ENCODE measurements at places on chromosomes 2 and 18.
A peak's percentile ranks its signal among the peaks of the same experiment; 100 is the strongest.

DNA sequence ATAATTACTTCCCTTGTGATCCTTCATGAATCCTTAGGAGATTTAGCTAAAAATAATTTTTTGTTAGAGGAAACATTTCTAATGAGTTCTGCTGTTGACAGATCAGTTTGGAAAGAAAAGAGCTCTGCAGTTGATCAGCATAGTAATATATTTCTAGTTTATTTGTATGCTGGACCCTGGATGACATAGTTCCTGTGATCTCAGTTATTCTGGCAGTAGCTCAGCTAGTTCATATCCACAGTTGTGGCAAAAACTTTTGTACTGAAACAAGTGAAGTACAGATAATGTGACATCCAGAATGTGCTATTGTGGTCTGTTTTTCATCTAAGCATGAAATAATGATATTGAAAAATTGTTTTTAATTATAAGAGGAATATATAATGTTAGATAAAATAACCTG lies 33.7 kb downstream of the ABI2 start:
- DNase-seq = no peak

GRCh38 chr2:54859997-54860701 lies 136.7 kb downstream of the EML6 start:
- DNase-seq = no peak

DNA sequence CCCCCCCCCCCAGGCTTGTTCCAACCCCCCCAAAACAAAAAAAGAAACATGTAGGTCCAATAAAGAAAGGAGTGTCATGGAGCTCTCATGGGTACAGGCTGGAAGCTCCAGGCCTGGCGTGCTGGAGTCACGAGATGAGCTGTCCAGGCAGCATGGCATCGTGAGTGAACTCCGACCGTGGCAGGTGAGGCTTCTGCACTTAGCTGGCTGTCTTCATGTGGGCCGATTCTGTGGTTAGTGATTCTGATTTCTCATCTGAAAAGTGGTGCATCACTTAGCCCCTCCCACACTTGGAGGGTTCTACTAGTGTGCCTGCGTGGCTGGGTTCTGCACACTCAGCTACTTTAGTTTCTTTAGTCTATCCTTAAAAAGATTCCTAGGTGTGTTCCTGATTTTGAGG lies 126.4 kb upstream of the MGAT5 start:
- DNase-seq = no peak

GRCh38 chr2:108634576-108635160 lies 84.6 kb upstream of the RANBP2 start:
- DNase-seq = no peak

DNA sequence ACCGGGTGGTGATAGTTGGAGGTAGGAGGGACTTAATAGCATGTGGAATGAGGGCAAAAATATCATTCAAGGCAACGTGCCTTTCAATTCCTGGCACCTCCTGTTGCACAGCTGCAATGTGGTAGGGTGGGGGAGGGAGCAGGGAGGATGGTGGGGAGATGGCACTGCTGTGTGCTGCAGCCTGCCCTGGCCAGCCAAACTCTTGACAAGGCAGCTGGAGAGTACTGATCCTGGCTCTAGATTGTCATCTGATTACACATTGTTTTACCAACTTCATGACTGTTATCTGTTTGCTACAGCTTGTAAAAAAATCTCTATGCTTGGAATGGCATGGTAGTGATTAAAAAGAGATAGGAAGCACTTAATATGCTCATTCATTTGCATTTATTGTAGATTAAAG lies 47.7 kb downstream of the PLCL1 start:
- DNase-seq = no peak

- DNase-seq = no peak
Observed at GRCh38 chr2:12682017-12682416, 34.7 kb upstream of the TRIB2 start.

DNA sequence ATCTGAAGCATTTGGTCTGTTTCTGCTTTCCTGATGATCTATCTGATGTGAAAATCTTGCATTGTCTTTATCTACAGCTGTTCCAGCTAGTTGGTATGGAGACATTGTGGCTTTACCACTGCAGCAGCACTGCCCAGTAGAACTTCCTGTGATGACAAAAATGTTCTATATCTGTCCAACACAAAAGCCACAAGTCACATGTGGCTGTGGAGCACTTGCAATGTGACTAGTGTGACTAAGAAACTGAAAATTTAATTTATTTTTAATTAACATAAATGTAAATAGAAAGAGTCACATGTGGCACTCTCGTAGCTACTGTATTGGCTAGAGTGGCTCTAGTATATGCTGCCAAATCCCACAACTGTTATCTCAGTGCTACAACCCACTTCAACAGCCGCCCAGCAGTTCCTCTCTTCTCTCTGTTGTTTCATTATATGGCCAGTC lies 425.7 kb downstream of the SETBP1 start:
- no peak for DNase-seq

DNA sequence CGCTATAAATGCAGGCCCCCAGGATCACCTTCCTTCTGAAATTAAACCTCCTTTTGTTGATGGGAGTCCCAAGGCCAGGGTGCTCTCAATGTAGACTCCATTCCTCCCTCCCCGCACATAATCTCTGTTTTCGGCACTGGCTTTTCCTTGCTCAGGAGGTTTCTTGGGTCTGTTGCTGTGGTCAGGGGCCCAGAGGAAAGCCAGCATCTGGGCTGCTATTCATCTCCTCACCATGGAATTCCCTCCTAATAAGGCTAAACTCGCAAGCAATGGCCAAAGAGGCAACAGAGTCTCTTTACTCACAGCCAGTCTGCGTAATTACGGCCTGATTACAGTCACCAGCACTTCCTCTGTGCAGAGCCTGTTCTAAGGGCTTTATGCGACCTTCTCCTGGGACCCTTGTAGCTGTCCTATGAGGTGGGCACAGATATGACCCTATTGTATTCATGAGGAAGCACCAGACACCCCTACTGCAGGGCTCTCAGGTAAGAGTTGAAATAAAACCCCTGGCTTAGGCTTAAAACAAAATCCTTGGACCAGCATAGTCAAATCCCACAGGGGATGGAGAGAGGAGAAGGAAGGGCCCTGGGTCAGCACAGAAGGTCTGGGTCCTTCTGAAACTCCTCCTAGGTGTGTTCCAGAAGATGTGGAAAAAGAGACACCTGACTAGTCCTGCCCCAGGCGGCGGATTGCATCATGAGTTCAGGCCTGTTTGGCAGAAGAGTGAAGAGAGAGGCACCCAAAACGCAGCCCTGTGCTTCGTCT lies 105.0 kb upstream of the SH3BP4 start:
- DNase-seq = no peak

GRCh38 chr2:173989884-173990215 lies 24.7 kb upstream of the SP3 start:
- DNase-seq = no peak

GRCh38 chr2:186544255-186544675 lies 45.6 kb upstream of the ITGAV start:
- no peak for DNase-seq

DNA sequence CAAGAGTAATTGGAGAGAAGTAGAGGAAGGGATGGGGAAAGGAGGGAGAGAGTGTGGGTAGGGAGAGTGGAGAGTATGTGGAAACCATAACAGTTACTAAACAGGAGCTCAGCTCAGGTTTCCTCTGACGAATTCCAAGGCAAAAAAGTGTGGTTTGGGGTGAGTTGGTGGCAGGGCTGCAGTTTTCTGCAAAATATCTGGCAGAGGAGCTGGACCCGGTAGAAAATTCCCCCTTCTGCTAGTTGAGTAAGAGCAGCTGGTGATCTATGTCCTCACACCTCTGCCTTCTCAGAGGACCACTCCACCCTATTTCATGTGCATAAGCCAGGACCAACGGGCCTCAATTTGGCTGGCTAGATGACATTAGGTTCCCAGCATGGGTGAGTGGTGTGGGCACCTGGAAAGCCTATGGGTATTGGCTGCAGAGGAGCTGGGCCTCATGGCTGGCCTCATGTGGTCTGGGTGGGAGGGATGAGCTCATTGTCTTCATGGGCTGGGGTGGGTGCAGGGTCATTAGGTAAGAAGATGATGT lies 13.2 kb downstream of the NRP2 start:
- no peak for DNase-seq

GRCh38 chr18:44870631-44871502 lies 190.2 kb downstream of the SETBP1 start:
- DNase-seq = no peak

GRCh38 chr2:206160125-206160806 lies 571 bp downstream of the EEF1B2 start:
- DNase-seq = no peak

GRCh38 chr2:174344716-174345461 lies 10.1 kb downstream of the SP9 start:
- DNase-seq = no peak

GRCh38 chr2:218292048-218293014 lies at the start of gene TMBIM1:
Gene TMBIM1, minus strand, starts transcription at chr2:218292503. Its CDS starts 10,362 bp downstream, at chr2:218282141.
- no peak for DNase-seq

GRCh38 chr2:18408638-18409037 lies 151.8 kb downstream of the RDH14 start:
- DNase-seq = no peak

GRCh38 chr2:207944979-207945600 lies 80.2 kb downstream of the PLEKHM3 start:
- no peak for DNase-seq

DNA sequence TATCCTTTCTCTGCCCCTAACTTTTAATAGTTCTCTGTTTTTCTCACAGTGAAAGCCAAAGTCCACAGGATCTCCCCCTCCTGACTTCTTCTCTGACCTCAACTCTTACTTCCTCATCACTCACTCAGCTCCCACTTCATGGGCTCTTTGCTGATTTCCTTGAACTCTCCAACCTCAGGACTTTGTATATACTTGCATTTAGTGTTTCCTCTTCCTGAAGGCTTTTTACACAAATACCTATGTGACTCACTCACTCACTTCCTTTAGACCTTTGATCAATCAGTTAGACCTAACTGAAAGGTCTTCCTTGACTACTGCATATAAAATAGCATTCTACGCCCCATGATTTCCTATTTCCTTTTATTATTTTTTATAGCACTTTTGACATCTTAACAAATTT lies 233.1 kb upstream of the MEX3C start:
- DNase-seq = no peak

GRCh38 chr2:1140389-1141003 lies 189.8 kb downstream of the SNTG2 start:
- DNase-seq = peak; percentile 16

- no peak for DNase-seq
Observed at GRCh38 chr2:152319822-152320570, 15.0 kb upstream of the FMNL2 start.

- no peak for DNase-seq
Observed at GRCh38 chr2:61920548-61920947, 15.1 kb downstream of the COMMD1 start.

DNA sequence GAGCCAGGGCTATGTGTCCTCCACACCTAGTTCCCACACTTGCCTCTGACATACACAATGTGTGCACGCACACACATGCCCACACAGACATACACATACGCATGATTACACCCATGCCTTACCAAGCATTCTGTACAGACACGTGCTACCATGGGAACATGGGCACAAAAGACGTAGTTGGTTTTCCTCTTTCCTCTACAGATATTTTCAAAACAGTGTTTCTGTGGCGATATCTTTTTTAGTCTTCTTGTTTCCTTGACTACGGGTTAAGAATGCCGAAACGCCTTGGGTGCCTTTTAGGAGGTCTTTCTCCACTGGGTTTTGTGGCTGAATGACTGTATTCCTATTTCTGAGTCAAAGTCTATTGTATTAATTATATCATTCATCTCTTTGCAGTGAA lies 75.5 kb upstream of the SPTBN1 start:
- no peak for DNase-seq

- DNase-seq = no peak
Observed at GRCh38 chr2:170227951-170228350, 50.0 kb downstream of the MYO3B start.

DNA sequence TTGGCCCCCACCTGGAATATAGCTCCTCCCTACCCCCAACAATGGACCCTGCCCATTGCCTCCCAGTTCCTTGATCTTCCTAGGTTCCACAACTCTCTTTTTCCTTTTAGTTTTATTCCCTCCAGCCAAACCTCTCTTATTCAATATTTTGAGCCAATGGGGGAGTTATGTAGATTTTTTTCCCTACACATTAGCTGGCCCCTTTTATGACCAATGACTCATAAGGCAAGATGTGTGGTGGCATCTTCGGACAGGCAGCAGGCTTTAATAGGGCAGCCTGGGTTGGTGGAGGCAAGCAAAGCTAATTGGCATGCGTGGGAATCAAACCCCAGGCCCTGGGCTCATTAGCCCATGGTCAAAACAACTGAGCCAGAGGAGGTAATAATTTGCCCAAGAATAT lies 9.2 kb downstream of the GRP start:
- no peak for DNase-seq

GRCh38 chr2:169110419-169110818 lies 41.1 kb downstream of the DHRS9 start:
- DNase-seq = no peak

DNA sequence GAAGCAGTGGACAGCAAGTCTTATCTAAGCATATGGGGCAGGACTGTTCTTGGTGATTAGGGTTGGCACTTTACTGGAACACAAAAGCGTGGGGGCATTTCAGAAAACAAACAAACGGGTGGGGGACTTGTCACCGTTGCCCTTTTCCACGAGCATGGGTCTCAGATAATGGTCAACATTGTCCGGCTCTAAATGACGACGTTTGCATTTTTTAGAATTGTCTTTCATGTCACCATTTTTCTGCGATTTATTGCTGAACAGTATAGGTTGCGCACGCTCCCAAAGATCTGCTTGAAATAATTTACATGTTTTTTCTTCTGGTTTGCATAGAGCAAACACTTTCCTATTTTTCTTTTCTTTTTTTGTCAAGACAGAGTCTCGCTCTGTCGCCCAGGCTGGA lies 46.6 kb upstream of the TBC1D8 start:
- DNase-seq = no peak

GRCh38 chr2:12718015-12718671 lies 1.4 kb downstream of the TRIB2 start:
- no peak for DNase-seq

- DNase-seq = no peak
Observed at GRCh38 chr2:174608866-174609214, 11.2 kb upstream of the WIPF1 start.

GRCh38 chr2:98509542-98510321 lies 65.1 kb downstream of the INPP4A start:
- DNase-seq = no peak

DNA sequence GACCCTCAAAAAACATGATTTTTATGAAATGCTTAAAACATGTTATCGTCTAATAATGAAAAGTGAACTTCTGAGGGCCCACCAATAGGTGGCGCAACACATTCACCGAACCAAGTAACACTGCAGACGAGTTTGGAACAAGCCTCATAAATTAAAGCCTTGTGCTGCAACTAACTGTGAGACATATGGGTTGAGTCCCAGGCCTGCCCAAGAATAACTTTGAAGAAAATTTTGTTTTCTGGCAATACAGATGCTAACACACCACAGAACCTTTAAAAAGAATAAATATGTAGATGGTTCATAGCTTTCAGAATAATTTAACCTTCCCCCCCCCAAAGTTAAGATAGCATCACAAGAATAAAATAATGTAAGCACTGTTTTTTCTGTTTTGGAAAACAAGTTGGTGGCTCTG lies 285.9 kb downstream of the RNF144A start:
- peak; percentile 54 for DNase-seq
